Vagina (tissue), 2 donors: ENCODE measurements at places on chromosomes 11 and 22.

GRCh38 chr11:123580557-123581275 is 73.7 kb downstream of the SCN3B start:
- DNase-seq = no peak

- DNase-seq = no peak
Observed at GRCh38 chr11:44203270-44204043, 106.5 kb downstream of the ALX4 start.

DNA sequence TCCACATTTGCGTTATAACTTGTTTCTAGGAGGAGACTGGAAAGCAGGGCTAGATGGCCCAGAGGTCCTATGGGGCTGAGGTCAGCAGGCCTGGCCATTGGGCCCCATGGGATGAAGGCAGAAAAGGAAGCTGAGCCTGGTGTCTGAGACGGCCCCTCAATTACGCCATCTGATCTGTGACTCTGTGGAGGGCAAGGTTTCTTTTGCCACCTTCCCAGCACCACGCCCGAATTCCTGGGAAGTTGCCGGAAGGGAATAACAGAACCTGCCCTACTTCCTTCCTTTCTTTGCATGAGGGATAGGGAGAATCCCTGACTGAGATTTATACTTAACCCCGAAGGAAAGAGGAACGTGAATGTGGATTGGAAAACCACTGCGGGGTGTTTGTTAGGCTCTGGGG is 118.1 kb downstream of the MPPED1 start:
- no peak for DNase-seq

DNA sequence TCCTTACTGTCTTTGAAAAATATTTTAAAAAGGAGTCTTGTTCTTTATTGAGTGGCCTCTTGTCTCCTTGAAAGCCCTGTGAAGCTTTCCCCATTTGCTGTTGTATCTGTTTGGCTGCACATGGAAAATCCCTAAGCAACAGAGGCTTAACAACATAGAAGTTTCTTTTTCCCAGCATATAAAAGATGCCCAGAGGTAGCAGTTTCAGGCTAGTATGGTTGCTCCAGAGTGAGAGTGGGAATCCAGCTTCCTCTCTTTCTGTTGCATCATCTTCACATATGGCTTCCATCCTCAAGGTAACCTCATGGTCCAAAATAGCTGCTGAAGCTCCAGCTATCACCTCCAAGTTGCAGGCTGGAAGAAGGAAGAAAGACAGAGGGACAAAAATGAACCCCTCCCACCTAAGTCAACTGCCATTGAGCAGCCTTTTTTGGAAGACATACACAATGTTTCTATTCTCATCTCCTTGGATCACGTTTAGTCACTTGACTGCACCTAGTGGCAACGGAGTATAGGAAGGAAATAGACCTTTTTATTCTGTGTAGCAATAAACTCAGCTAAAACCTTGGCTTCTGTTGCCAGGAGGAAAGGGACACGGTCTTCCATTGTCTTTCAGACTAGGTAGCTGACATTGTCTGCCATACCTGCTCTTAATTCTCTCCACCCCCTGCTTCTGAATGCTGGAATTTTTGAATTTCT is 5.3 kb downstream of the CSF2RB start:
- DNase-seq = no peak

GRCh38 chr11:66157182-66157864 is 87.3 kb downstream of the PACS1 start:
- no peak for DNase-seq

- no peak for DNase-seq
Observed at GRCh38 chr11:102263379-102264003, 53.8 kb upstream of the BIRC3 start.

DNA sequence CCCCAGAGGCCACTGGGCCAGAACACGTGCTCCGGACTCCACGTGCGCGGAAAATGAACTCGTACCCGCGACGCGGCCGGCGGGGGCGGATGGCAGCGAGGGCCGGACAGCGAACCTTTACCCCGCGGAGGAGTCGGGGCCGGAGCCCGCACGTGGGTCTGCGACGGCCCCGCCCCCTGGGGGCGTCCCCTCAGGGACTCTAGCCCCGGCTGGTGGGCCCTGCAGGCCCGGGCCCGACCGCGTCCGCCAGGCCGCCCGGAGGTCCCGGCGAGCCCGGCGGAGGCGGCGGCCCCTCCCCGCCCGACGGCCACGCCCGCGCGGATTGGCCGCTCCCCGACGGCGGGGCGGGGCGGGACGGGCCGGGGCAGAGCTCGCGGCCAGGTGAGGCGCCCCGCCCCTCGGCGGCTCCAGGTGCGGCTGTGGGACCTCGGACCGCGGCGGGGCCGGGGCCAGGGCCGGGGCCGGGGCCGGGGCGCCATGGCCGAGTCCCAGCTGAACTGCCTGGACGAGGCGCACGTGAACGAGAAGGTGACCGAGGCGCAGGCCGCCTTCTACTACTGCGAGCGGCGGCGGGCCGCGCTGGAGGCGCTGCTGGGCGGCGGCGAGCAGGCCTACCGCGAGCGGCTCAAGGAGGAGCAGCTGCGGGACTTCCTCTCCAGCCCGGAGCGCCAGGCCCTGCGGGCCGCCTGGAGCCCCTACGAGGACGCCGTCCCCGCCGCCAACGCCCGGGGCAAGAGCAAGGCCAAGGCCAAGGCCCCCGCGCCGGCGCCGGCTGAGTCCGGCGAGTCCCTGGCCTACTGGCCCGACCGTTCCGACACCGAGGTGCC is at the start of gene FAM83F:
Gene FAM83F (plus strand): TSS at position 389 of the 827 bp plus-strand sequence. CDS start 89 bp downstream, at position 478.
- no peak for DNase-seq

- DNase-seq = no peak
Observed at GRCh38 chr22:37331034-37331428, 48.7 kb downstream of the CYTH4 start.

DNA sequence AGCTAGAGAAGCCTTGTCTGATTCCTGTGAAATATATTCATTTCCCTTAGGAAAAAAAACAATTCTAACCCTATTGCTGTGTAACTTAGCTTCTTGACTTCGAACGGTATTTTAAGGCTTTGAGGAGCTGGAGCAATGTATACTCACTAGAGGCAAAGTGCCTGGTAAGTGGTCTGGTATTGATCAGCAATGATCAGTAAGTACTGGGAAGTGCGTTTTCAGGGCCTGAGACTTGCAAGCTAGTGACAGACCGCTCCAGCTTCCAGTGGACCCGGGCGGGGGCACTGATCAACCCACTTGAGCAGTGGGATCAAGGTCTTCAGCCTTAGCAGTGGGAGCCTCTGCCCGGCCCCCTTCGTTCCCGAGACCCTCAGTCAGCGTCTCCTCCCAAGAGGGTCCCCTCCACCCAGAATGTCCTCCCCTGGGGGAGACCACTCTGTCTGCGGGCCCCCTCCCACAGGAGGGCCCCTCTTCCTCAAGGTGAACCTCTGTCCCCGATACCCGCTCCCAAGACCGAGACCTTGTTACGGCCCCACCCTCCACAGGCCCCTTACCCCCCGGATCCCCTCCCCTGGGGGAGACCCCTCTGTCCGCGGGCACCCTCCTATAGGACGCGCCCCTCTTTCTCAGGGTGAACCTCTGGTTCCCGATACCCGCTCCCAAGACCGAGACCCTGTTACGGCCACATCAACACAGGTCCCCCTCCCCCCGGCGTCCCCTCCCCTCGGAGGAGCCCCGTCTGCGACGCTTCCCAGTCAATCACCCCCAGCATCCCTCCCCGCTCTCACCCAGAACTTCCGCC is 452 bp upstream of the ATXN10 start:
- no peak for DNase-seq
